ENCODE measurements at places on chromosomes 2 and 18.

GRCh38 chr18:1092228-1092627, 187.6 kb downstream of the ADCYAP1 start:
- DNase-seq, result no peak

- no peak for DNase-seq
Measured at GRCh38 chr2:166384774-166385173, 9.0 kb upstream of the SCN9A start.

DNA sequence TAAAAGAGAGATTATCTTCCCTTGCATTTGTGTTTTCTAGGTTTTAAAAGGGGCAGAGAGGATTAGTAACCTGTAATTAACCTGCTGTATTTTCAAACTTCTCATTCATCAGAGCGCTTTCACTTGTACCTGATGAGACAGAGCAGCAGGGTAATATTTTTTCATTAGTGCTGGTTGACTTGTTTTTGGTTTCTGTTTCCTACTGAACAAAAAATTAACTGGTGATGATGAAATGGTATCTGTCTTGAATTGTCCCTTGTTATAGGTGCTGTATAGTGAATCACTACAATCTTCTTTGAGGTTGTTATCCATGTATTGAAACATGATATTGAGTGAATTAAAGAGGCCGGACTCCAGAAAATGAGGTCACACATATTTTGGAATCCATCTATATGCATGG, 37.9 kb downstream of the CDH20 start:
- no peak for DNase-seq

DNA sequence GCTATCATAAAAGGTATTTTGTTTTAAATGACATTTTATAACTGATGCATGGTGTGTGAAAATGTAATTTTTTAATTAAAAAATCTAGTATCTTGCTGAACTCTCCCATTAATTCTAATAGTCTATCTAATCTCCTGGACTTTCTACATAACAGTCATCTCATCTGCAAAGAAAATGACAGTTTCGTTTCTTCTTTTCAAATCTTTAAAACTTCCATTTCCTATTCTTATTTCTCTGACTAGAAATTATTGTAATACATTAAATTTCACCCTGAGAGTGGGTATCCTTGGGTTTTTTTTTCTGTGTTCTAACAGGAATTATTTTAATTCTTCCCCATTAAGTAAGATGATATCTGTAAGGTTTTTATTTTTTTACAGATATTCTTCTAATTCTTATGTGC, 120.1 kb downstream of the KCNF1 start:
- no peak for DNase-seq

DNA sequence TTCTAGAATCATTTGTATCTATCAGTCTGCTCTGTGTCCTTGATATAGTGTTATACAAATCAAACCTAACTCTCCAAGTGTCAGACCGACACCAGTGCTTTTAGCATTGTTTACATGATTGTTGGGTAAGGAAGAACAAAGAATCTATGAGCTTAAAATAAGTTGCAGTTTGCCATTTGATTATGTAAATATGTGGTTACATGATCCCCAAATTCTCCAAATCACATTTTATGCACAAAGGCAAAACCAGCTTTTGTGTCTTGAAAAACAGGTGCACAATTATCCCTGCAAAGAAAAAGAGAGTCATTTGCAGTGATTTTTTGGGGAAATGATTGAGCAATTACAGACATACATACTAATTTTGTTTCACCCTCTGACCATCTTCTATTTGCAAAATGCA, 652.6 kb upstream of the CHAC2 start:
- no peak for DNase-seq

- DNase-seq, result no peak
Measured at GRCh38 chr18:56245866-56246580, 392.4 kb downstream of the TXNL1 start.

DNA sequence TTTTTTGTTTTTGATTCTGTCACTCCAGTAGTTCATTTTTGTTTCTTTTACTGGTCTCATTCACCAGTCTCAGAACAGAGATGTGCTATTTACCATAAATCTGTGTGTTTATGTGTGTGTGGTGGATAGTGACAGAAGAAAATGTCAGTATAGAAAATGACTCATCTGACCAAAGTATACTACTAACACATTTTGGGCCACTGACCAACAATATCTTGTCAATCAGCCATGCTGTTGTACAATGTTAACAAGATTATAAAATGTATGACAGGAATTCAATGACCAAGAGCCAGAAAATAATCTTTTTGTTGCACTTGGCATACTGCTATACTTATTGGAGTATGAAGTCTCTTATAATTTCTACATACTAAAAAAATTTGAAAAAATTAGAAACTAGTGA, 1081.4 kb upstream of the NRXN1 start:
- peak; percentile 71 for DNase-seq
